ENCODE measurements at places on chromosomes 16 and 17.

DNA sequence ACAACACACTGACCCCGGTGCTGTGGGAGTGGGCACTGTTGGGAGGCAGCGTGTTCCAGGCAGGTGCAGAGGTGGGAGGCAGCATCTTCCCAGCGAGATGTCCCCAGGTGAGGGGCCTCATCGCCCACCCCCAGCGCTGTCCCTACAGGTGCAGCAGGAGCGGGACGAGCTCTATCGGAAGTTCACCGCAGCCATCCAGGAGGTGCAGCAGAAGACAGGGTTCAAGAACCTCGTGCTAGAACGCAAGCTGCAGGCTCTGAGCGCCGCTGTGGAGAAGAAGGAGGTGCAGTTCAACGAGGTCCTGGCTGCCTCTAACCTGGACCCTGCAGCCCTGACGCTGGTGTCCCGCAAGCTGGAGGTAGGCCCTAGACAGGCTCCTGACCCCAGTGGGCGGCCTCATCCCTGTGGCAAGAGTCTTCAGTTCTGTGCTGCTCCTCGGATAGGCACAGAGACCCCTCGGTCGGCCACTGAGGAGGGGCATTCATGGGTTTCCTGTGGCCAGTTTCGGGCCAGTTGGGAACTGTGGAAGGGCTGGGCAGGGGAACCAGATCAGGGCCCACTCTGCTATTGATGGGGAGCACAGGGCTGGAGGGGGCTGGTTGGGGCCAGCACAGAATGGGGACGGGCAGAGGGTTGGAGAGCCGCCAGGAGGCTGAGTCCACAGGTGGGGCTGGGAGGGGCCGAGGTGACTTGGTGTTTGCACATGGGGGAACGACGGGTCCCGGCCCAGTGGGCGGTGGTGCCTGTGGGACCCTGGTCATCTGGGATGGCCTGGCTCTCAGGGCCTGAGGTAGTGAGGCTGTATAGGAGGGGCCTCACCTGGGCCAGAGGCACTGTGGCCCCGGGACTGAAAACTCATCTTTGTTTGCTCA lies 21.1 kb upstream of the DBNDD1 start:
- DNase-seq = no peak

DNA sequence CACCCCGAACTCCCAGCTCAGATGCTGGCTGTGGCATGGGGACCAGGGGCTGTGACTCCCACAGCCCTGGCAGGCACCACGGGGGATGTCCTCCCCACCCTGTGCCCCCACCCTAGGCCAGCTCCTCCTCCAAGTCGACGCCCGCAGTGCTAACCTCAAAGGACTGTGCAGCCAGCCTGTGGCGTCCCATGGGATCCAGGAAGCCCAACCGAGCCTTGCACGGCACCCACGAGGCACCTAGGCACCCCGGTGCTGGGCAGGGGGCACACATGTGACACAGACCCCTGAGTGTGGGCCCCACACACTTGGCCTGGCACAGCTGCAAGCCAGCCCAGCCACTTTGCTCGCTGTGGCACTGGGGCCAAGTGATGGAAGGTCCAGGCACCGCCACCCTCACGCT lies 3.9 kb downstream of the GCGR start:
- DNase-seq = no peak

DNA sequence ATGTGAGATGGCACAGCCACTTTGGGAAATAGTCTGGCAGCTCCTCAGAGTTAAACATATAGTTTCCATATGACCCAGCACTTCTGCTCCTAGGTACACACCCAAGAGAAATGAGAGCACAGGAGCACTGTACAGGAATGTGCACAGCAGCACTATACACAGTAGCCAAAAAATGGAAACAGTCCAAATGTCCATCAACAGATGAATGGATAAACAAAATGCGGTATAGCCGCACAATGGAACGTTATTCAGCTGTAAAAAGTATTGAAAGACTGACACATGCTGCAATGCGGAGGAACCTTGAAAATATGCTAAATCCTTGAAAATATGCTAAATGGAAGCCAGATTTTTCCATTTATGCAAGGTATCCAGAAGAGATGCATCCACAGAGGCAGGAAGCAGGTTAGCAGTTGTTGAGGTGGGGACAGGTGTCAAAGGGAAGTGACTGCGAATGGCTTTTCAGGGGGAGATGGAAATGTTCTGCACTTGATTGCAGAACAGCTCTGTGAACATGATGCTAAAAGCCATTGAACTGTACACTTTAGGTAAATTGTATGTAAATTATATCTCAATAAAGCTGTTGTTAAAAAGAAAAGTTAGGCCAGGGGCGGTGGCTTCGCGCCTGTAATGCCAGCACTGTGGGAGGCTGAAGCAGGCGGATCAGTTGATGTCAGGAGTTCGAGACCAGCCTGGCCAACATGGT lies 80.7 kb downstream of the MPRIP start:
- no peak for DNase-seq

GRCh38 chr17:31099016-31099415 lies 4.2 kb downstream of the NF1 start:
- DNase-seq = no peak

DNA sequence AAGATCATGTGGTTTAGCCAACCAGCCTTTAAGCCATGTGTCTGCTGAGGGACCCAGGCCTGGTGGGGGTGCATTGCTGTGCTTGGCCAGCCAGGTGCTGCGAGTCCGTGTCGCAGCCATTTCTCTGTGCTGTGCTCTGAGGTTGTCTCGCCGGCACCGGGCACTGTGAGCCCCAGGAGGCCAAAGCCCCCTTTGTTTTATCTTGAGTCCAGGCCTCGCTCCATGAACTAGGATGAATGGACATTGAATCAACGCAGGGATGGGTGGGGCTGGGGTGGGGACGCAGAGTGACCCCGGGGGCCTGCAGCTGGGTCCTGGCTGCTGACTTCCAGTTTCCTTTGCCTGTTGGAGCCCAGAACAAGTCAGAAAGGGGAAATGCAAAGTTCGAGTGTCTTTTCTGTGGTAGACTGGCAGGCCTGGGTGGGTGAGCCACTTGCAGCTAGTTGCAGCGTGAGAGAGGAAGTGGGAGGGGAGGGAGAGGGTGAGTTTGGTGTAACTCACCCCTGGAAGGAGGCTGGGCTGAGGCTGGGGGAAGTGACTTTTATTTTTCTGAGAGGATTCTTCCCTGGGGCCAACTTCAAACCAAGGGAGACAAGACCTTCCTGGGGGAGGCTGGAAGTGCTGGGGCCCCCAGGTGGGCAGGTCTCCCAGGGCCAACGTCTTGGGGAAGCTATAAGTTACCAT lies 324.7 kb downstream of the SEC14L1 start:
- DNase-seq = no peak

GRCh38 chr16:17228048-17228707 lies 242.6 kb downstream of the XYLT1 start:
- DNase-seq = no peak

DNA sequence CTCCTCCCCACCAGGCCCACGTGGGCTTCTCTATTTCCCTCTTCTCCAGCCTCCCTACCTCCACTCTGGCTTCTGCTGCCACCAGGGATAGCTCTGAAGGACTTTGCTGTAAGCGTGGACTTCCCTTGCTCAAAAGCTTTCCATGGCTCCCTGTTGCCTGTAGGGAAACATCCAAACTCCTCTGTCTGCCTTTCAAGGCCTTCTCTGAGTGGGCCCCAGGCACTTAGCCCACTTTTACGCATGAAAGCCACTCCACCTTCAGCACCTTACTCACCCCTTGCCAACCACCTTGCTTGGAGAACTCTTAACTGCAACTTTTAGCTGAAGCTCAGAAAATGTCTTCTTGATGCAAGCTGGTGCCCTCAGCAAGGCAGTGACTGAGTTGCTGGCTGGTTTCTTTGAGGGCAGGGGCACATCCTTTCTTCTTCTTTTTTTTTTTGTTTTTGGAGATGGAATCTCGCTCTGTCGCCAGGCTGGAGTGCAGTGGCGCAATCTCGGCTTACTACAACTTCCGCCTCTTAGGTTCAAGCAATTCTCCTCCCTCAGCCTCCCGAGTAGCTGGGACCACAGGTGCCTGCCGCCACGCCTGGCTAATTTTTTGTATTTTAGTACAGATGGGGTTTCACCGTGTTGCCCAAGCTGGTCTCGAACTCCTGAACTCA lies 52.0 kb upstream of the DLX4 start:
- DNase-seq = no peak

DNA sequence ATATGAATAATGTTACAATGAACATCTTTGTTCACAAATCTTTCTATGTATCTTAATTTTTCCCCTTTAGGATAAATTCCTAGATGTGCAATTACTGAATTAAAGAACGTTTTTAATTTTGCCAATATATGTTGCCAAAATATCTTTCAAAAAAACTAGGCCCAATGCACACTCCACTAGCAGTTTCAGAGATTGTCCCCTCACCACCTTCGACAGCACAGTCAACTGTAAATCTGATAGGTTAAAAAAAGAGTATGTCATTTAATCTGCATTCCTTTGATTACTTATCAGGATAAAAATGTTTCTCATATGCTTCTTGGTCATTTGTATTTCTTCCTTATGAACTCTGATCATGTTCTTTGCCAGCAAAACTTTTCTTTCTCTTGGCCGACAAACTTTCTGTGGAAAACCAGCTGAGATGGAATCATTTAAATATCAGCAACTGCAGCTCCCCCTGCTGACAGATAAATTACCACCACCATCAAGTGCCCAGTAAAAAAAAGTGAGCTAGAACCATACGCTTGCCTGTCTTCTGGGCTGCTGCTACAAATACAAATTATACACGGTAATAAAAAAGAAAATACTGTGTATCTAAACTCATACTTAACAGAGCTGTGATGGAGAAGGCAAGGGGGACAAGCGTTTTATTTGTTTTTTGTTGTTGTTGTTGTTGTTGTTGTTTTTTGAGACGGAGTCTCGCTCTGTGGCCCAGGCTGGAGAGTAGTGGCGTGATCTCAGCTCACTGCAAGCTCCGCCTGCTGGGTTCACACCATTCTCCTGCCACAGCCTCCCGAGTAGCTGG lies 19.6 kb upstream of the KANSL1 start:
- DNase-seq = no peak

DNA sequence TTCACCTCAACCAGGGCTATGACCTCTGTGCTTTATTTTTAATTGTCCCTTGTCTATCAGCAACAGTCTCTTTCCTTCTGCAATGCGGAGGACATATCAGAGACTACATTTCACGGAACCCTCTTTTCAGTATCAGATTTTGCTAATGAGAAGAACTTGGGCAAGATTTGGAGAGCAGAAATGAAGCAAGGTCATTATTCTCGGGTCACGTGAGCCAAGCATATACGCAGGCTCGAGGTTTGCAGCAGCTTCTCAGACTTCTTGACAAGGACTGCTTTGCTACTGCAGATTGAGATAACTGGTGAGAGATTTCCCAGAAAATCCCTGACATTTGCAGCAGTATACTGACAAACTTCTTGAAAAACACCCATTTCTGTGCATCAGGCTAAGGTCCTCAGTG lies 30.4 kb downstream of the ABCA10 start:
- no peak for DNase-seq

- DNase-seq = no peak
Measured at GRCh38 chr17:40561871-40562611, 3.2 kb downstream of the CCR7 start.

- no peak for DNase-seq
Measured at GRCh38 chr17:14052886-14053615, 16.3 kb upstream of the COX10 start.

- no peak for DNase-seq
Measured at GRCh38 chr17:21250854-21251253, 2.4 kb downstream of the NATD1 start.

GRCh38 chr16:69329369-69330285 lies 761 bp downstream of the PDF start:
- no peak for DNase-seq

GRCh38 chr17:21339011-21339410 lies 37.1 kb upstream of the KCNJ12 start:
- DNase-seq = no peak

DNA sequence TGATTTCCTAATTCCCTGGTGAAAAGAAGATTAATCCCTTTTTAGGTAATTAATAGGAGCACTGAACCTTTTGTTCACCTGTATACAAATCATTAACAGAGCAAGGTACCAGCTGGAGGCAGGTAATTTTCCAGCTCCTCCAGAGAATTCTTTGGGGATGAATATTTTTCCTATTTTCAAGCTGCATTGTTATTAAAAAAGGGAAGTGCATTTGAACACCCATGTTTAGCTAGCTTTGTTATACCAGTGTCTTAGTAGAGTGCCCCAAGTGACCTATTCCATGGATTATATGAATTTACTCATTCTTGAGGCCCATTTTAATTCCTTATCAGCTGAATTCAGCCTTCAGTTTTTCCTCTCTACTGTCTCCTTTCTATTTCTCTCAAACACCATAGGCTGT lies 73.2 kb upstream of the GOT2 start:
- no peak for DNase-seq

GRCh38 chr17:50931144-50931908 lies 65.2 kb upstream of the TOB1 start:
- DNase-seq = peak; percentile 66

GRCh38 chr16:19639986-19640421 lies 78.0 kb downstream of the KNOP1 start:
- no peak for DNase-seq

DNA sequence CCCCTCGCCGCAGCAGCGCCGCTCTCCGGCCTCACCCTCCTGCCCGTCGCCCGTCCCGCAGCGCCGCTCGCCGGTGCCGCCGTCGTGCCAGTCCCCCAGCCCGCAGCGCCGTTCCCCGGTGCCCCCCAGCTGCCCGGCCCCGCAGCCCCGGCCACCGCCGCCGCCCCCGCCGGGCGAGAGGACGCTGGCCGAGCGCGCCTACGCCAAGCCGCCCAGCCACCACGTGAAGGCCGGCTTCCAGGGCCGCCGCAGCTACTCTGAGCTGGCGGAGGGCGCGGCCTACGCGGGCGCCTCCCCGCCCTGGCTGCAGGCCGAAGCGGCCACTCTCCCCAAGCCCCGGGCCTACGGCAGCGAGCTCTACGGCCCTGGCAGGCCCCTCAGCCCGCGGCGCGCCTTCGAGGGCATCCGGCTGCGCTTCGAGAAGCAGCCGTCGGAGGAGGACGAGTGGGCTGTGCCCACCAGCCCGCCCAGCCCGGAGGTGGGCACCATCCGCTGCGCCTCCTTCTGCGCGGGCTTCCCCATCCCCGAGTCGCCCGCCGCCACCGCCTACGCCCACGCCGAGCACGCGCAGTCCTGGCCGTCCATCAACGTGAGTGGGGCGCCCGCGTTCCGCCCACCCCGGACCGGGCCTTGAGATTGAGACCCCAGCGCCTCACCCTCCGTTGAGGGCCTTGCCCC lies 15.0 kb downstream of the TBKBP1 start:
- DNase-seq = no peak

GRCh38 chr17:58334256-58334655 lies 5.7 kb upstream of the TSPOAP1 start:
- DNase-seq = no peak

GRCh38 chr17:67098006-67098405 lies 53.7 kb downstream of the CACNG1 start:
- DNase-seq = no peak

- no peak for DNase-seq
Measured at GRCh38 chr17:77375108-77375916, 234.5 kb downstream of the SEC14L1 start.

All from NT2/D1 (cell line).